ENCODE measurements at places on chromosomes 3 and 15.

GRCh38 chr15:50137893-50138292 lies 18.9 kb upstream of the ATP8B4 start:
- DNase-seq: no peak

GRCh38 chr3:69088063-69088462 lies 3.3 kb downstream of the ARL6IP5 start:
- DNase-seq: no peak

DNA sequence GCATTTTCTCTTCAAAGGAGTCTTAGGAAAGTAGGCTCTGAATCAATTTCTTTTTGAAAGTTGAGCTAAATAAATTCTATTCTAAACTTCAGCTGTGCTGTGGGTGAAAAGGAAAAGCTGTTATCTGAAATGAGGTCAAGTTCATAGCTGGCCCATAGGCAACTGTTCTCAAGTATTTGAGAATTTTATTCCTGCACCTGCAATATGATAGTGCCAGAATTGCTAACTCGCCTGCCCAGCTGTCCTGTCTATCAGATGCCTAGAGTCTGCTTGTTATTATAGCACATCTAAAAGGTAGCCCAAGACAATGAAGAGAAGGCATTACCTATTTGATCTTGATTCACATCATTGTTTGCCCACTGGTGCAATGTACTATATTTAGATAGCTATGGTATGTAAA lies 798.7 kb downstream of the DIPK2A start:
- DNase-seq: no peak

GRCh38 chr3:632571-633170 lies 436.1 kb downstream of the CHL1 start:
- DNase-seq: peak; percentile 78

- DNase-seq: no peak
Measured at GRCh38 chr15:48149858-48150257, 28.2 kb downstream of the MYEF2 start.

- no peak for DNase-seq
Measured at GRCh38 chr15:100168787-100169186, 173.0 kb downstream of the ADAMTS17 start.

DNA sequence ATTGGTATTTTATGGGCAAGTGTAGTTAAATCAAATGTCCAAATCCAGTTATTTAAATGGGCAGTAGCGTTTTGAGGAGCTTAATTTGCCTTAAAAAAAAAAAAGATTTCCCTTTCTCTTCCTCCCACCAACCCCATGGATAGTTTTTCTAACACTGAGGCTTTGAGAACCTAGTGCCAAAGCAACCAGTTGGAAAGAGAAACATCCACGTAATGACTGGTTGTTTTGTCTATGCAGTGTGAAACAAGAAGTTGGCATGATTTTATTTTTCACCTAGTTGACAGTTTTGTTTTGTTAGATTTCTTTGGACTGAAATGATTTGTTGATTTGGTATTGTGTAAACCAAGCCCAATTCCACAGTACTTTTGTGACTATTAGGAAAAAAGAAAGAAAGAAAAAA lies 170.0 kb downstream of the SOX2 start:
- no peak for DNase-seq

- no peak for DNase-seq
Measured at GRCh38 chr3:57917601-57918000, 90.6 kb upstream of the FLNB start.

DNA sequence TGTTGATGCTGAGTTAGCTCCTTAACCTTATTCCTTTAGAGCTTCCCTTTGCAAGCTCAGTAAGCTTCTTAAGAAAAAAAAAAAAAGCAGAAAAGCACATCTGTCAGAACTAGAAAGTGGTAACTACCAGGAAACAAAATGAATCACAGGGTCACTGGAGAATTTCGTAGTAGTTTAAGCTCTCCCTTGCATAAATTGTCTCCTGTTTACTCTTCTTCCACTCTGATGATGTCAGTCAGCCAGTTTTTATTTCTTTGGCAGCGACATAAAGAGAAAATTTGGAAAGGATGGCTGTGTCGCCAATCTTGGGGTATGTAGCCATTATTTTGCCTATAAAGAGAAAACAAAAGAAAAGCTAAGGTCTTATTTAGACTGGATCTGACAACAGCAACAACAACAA lies 3.2 kb upstream of the GABRR3 start:
- no peak for DNase-seq

DNA sequence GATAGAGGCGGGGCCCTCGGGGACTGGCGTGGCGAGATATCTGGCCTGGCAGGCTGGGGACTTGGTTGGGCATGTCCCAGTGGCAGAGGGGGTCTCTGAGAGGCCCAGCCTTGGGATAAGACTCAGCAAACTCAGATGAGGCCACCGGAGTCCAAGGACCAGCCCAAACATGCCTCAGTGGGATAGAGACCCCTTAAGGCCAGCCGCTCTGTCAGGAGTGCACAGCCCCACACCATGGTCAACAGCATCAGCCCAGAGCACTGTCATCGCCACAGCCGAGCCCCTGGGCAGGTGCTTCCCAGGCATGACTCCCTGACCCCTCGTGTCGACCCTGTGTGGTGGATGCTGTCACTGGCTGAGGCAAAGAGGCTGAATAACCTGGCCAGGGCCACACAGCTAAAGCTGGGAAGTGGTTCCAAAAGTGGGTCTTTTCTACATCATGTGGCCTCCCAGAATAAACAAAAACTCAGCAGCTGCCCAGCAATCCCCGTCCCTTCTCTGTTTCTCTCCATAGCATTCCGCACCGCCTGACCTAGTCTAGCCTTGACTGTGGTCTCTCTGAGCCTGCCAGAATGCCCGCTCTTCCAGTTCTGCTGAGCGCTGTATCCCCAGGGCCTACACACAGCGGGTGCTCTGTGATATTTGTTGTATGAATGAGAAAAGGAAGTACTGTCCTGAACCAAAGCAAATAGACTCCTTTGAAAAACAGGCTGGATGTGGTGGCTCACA lies 15.1 kb downstream of the CTSH start:
- no peak for DNase-seq

DNA sequence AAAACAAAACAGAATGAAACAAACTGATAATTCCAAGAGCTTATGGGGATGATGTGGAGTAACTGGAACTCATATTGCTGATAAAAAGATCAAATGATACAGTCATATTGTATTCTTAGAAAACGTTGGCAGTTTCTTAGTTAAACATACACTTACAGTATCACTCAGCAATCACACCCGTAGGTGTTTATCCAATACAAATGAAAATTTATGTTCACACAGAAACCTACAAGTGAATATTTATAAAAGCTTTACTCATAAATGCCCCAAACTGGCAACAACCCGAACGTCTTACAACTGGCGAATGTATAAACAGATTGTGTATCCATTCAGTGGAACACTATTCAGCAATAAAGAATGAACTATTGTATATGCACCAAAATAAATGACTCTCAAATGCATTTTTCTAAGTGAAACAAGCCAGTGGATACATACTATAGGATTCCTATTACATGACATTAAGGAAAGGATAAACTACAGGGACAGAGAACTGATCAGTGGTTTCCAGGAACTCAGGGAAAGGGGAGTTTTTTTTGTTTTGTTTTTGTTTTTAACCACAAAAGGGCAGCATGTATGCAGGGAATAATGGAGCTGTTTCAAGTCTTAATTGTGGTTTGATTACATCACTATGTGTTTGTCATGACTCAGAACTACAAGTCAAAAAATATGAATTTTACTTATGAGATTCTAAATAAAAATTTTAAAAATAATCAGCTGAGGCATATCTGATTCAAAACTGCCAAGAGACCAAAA lies 71.8 kb upstream of the NDUFB4 start:
- DNase-seq: no peak

DNA sequence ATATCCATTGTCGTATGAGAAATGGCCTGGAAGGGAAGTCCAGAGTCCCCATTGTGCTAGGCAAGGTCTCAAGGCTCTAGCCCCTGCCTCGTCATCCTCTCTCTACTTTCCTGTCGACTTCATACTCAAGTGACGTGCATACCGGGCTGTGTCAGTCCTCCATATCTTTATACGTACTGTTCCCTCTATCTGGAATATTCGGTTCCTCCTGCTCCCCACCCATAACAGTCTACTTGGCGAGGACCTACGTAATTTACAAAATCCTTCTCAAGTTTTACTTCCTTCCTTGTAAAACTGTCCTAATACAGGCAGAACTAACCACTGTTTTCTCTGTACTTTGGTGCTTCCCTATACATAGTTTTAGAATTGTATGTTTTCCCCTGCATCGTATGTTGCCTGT lies 2.2 kb upstream of the ALPK3 start:
- no peak for DNase-seq

DNA sequence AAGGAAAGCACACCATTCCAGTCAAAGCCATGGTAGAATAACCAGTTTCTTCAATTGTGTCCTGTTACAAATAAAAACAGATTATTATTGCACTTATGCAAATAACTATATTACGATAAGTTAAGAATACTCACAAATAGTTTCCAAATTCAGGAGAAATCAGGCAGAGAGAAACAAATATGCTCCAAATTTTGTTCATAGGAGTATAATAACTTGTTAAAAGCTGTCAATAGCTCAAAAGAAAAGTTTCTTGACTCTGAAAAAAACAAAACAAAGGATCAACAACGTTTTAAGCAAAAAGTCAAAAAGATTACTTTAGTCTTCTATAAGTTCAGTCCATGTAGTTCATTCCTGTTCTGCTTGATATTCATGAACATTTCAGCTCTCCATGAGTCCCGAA lies 59.7 kb upstream of the BDH1 start:
- DNase-seq: no peak

- peak; percentile 64 for DNase-seq
Measured at GRCh38 chr15:74144153-74144775, 13.9 kb downstream of the ISLR2 start.
